Effector memory CD4-positive, alpha-beta T cell (primary cell): ENCODE measurements at places on chromosomes 13 and 19.
A peak's percentile ranks its signal among the peaks of the same experiment; 100 is the strongest.

DNA sequence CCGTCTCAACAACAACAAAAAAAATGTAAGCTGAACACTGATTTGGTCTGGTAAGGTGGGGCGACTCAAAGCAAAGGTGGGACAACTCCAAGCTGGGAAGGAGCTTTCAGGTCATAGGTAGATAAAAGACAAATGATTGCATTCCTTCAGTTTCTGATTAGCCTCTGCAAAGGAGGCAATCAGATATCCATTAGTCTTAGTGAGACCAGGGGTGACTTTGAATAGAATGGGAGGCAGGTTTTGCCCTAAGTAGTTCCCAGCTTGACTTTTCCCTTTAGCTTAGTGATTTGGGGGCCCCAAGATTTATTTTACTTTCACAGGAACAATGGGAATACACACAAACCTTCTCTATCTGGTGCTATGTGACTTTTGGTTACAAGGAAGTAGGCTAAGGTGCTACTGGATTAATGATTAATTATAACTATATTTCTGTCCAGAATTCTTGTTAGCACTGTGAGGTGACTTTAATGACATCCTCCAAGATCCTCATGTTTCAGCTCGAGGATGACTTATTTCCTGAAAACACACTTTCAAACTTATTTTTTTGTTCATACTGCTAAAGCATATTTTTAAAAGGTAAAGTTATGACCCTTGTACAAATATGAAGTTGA is 10.6 kb upstream of the MTRF1 start:
- DNase-seq = no peak

GRCh38 chr19:19821366-19821951 is at the start of gene ZNF506:
Gene ZNF506 (minus strand): TSS chr19:19821750. CDS start chr19:19821603, 147 bp downstream.
- DNase-seq = peak; percentile 94

GRCh38 chr19:1146412-1146699 is 27.7 kb downstream of the SBNO2 start:
- DNase-seq = no peak

DNA sequence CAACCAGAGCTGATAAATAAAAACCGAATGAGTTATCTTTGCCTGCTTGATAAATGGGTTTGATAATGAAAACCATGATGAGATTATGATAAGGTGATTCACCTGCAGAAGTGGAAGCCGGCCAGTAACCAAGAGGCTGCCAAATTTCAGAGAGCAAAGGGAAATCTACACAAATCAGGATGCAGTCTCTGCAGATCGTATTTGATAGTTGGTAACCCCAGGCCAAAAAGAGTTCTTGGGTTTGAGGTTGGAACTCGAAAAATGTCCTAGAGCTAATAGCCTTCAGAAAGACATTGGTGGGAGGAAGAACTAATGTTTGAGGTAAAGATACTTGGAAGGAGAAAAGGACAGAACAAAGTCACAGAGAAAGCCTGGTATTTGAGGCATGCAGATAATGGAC is 9.6 kb upstream of the LATS2 start:
- DNase-seq = no peak

GRCh38 chr19:1097810-1098176 is 2.6 kb upstream of the POLR2E start:
- no peak for DNase-seq

DNA sequence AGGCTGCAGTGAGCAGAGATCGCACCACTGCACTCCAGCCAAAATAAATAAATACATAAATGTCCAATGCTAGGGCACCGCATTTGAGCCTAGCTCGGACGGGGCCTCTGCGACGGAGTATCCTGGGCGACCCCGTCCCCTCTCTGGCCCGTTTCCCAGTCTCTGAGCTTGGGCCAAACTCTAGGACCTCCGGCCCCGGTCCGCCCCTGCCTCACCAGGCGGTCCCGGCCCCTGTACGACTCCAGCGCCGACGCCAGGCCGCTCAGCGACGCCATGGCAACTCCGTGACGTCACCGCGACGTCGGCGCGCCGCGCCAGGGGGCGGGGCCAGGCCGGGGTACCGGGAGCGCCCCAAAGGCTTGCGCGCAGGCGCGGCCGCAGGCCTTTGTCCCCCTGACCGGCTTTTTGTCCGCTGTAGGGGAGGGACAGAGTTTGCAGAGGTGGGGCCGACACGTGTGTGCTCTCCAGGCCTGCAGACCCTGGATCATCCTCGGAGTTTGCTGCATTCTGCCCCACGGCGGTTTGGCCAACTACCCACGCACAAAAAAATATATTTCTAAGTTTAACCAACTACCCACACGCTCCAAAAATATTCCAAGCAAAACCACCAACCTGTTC is at the start of gene PEX11G:
PEX11G (minus strand) TSS at position 300 of the 618 bp plus-strand sequence; CDS start at position 275, 25 bp downstream.
- DNase-seq = peak; percentile 82

- DNase-seq = no peak
Measured at GRCh38 chr13:34942732-34943435, 814 bp downstream of the NBEA start.

GRCh38 chr19:46915386-46915785 is 54.6 kb downstream of the ARHGAP35 start:
- no peak for DNase-seq

DNA sequence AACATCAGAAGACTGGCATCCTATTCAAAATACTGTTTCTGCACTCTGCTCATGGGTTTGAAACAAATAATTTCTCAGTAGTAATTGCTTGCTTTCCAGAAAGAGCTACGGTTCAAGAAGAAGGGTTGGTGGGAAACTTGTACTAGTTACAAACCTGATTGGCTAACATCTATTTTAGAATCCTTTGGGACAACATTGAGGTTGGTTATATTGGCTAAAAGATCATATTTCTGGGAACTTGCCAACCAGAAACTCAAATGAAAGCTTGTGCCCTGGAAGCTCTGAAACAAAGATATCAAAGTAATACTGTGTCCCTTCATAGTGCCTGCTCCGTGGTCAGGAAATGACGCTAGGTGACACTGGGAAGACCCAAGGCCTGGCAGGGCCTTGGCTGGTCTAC is 141.7 kb downstream of the LACC1 start:
- DNase-seq = no peak

GRCh38 chr13:41774605-41775218 is 186.2 kb downstream of the VWA8 start:
- DNase-seq = no peak

DNA sequence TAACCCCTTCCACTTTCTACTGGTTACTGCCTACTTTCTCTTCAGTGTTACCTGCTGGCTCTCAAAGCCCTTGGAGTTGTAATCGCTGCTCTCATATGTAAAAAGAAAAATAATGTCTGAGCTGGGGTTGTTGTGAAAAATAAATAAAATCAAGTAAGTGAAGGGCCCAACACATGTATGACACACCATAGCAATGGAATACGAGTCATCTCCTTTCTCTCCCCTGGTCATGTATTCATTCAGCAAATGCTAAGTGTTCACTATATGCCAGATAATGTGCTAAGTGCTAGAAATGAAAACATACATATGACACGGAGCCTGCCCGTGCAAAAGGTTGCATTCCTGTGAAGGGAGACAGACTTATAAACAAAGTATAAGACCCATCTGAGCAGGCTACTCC is 535.0 kb downstream of the RFC3 start:
- DNase-seq = no peak

DNA sequence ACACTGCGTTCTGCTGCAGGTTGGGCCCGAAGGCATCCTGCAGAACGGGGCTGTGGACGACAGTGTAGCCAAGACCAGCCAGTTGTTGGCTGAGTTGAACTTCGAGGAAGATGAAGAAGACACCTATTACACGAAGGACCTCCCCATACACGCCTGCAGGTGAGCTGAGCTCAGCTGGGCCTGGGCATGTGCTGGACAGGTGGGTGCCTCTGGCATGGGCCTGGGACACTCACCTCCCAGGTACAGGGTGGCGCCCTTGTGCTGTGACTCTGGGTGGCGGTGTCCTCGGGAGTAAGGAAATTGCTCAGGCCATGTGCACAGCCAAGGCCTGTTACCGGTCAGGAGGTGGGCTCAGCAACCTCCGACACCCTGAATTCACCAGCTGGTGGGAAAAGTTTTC is 14.2 kb downstream of the UPF1 start:
- DNase-seq = no peak

DNA sequence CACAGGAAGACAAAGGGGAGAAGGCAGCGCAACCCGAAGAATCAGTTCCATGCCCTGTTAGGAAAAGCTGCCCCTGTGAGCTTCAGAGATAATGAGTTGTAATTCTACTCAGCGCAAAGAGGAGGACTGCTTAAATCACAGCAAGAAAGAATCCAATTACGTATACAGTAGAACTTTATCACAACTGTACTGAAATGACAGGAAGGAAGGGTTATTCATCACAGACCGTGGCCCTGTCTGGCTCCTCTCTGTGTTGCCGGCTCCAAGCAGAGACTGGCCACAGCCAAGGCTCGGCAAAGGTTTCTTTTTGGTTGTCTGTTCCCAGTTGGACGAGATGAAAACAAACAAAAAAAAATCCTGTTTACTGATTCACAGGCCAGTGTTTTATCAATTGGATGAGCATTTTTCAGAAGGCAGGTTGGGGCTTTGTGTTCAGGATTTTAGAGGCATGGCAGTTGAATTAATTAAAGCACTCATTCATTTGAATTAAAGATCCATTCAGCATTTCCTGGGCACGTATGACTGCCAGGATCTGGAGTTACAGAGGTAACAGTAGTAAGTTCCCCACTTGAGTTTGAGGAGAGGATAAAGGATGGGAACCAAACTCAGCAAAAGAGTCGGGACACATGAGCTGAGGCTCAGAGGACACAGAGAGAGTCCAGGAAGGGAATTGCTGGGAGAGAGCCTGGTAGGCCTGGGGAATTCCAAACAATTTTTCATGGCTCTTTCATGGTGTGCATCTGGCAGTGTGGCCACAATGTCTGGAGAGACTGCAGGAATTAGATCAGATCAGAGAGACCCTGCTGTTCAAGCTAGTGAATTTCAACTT is 341.0 kb downstream of the DNAJC15 start:
- DNase-seq = no peak

DNA sequence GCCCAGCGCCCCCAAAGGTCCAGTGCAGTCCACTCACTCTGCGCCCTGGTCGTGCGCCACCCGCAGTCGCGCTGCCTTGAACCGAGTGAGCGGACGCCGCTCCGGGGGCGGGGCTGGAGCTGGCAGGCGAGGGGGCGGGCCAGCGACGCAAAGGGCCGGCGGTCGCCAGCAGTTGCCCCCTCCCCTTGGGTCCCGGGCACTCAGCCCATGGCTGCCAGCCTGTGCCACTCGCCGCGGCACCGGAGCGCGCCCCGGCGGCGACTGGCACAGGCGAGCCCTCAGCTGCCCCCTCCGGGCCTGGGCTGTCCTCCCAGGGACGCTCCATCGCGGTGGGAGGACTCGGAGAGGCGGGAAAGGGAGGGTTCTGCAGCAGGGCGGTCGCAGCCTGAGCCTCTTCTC is at the start of gene S1PR5:
S1PR5 (minus strand) TSS at position 87 of the 399 bp plus-strand sequence. CDS start 2,436 bp downstream, outside the sequence.
- DNase-seq = no peak

- no peak for DNase-seq
Measured at GRCh38 chr13:45500492-45501174, 35.9 kb downstream of the COG3 start.

DNA sequence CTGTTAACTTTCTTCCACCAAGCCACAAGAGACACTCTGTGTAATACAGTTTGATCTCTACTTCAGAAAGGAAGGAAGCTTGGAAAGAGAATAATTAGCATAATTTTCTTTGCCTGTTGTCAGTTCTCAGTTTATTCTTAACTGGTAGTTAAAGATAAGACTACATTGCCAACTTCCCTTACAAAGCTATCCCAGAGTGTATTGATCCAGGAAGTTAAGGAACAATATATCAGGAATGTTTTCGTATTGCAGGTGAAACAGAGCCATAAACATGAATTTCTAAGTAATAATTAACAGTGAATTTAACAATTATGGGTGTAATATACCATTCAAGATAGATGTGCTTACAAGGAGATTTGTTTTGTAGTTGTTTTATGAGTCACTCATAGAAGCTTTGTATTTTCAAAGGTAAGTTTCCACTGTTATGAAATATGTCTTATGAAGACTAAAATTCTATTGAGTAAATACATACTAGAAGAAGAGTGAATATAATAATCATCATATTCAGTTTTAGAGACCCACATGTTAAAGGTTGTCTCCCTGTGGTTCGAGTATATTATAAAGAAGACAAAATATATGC is 88.4 kb upstream of the KLF5 start:
- no peak for DNase-seq

DNA sequence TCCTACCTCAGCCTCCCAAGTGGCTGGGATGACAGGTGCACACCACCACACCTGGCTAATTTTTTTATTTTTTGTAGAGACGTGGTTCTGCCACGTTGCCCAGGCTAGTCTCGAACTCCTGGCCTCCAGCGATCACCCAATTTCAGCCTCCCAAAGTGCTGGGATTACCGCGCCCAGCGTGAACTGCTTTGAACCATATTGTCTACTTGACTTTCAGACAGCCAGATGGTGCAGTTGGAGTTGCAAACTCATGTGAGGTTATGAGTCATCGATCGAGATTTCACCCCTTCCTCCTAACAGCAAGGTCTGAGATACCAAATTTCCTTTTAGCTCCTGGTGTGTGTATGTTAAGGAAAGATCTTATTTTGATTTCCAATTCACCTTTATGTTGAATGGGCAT is 2.7 kb downstream of the SLC27A1 start:
- DNase-seq = no peak

DNA sequence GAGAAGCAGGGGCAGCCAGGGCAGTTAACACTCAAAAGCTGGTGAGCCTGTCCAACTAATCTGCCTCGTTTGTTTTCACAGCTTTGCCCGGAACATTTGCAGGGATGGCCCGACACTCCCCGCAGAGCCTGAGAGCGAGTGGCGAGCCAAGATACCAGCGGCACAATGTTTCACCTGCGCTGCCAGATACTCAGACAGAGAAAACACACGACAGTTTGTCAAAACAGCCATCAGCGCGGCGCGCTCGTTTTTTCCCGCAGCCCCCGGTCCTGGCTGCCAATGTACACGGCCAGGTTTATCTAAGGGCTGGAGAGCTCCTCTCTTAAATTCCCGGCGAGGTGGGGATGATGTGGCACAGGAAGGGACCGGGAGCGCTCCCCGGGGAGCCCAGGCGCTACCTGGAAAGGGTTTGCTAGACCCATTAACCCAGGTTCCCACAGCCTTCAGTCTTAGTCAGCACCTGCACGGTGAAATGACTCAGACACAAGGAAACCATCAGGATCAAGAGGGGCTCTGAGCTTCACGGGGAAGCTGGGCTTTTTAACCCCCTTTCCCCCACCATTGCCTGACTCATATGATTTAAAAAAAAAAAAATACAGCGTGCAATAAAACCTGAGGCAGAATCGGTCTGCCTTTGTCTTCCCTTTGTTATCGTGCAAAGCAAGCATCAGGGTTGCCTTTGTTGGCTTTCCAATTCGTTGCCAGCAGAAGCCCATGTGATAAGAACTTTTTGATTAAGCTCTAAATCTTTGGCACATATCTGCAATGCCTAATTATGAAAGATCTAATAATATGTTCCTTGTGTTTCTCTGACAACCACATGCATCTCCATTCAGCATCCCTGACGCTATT is 186.2 kb downstream of the EFNB2 start:
- DNase-seq = no peak

- no peak for DNase-seq
Measured at GRCh38 chr13:77599351-77599750, 63.8 kb downstream of the SCEL start.

- no peak for DNase-seq
Measured at GRCh38 chr13:55062662-55063061, 2034.0 kb downstream of the OLFM4 start.
